ENCODE measurements at places on chromosomes 3 and 15.

DNA sequence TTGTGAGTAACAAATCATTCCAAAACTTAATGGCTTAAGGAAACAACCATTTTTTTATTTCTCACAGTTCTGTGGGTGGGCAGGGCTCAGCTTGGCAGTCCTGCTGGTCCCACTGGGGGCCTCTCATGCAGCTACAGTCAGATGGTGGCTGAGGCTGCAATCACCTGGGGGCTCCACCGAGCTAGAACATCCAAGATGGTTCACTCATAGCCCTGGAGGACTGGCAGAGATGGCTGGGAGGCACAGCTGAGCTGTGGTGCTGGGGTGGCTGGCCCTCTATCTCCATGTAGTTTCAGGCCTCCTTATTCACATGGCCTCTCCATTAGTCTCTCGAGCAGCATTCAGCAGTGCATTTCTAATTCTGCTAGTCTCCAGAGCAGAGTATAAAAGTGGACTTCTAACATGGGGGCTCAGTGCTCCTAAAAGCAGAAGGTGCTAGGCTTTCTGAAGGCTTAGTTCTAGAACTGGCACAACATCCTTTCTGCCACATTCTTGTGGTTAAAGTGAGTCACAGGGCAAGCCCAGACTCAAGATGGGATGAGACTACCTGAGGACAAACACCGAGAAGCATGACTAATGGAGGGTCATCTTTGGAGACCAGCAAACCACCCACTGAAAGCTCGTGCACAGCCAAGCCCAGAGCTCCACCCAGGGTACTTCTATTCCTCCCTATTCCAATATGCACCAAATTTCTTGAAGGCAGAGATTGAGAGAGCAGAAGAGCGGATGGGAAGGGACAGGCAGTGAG is 6.3 kb downstream of the CAV3 start:
- no peak for DNase-seq

- no peak for DNase-seq
Measured at GRCh38 chr15:60376677-60377095, 21.1 kb downstream of the ANXA2 start.

- DNase-seq = no peak
Measured at GRCh38 chr15:72057548-72058091, 60.3 kb downstream of the MYO9A start.

GRCh38 chr15:50260969-50261496 is 4.5 kb downstream of the HDC start:
- no peak for DNase-seq

- peak; percentile 74 for DNase-seq
Measured at GRCh38 chr3:29065211-29065785, 215.6 kb upstream of the RBMS3 start.

DNA sequence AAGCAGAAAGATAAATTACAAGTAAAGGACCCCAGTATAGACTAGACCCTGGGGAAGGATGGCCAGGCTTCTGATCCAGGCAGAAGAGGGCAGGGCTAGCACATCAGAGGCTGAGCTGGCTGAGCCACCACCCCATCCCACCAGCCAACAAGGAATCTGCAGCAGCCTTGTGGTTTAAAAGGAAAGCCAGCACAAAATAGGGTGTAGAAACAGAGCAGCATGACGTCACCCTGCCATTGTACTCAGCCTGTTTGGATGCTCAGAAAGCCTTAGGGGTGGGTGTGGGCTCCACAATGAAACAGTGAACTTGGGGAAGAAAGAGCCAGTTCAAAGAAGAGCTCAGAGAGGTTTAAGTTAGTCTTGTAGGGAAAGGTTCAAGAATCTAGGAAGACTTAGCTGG is 28.2 kb downstream of the DUOX1 start:
- no peak for DNase-seq

DNA sequence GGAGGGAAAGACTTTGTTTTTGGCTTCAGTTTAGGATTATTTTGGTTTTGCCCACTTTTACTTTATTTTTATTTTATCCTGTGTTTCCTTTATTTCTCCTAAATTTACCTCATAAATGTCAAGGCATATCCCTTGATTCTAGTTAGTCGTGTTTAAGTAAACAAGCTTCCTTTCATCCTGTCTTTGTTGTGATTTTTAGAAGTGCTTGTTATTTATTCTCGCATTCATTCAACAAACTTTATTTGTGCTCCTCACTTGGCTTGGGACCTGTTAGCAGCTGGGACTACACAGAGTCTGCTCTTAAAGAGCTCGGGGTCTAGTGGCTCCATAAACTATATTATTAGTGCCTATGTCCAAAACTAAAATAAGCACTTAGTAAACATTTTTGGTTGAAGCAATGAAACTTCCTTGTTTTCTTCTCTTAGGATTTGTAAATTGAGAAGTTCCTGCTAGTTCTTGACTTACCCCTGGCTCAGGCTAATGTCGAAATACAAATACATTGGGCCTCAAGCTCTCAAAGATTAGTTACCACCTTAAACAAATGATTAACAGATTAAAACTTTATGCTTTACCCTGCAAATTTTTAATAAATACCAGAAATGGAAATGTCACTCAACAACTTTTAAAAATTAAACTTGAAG is 19.0 kb upstream of the DMXL2 start:
- DNase-seq = no peak

DNA sequence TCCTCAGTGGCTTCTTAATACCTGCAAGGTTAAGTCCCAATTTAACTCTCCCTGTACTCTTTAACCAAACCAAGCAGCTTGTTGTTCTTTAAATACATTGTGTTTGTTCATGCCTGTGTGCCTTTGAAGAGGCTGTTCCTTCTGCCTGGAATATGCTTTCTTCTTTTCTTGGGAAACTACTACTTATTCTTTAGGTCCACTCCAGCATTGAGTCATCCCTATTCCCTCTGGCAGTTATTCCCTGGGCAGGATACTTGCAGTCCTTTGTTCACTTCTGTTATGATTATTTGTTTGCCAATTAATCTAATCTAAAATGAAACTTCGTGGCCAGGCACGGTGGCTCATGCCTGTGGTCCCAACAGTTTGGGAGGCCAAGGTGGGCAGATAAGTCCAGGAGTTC is 139.3 kb downstream of the ZNF609 start:
- no peak for DNase-seq

GRCh38 chr3:71511037-71511436 is 72.5 kb downstream of the FOXP1 start:
- no peak for DNase-seq

DNA sequence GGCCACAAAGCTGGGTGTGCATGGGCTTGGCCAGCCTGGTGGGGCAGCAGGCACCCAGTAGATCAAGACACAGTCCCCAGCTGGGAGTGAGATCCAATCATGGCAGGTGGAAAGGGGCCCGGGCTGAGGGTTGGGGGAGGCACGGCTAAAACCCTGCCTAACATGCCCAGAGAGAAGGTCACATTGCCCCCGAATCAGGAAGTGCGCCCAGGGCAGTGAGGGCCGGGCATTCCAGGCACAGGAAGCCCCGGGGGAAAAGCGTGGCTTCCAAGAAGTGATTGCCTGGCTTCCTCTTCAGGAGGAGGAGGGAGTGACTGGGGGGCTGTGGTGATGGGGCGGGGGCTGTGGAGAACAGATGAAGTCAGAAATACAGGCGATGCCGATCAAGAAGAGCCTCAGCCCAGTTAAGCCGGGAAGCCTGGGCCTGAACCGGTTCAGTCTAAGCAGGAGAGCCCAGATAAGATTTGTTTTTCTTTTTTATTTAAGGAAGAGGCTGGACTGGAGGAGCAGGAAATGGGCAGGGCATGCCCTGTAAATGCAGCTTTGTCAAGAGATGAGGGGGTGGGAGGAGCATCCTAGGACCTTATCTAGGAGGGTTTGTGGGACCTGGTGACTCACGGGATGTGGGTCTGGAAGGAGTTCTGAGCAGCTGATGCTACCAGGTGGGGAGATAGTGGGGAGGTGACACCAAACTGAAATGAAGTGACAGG is 83.9 kb downstream of the CHSY1 start:
- no peak for DNase-seq

- peak; percentile 7 for DNase-seq
Measured at GRCh38 chr15:64029110-64029509, 17.2 kb downstream of the DAPK2 start.

GRCh38 chr3:153866901-153867300 is 254.3 kb upstream of the ARHGEF26 start:
- DNase-seq = no peak

DNA sequence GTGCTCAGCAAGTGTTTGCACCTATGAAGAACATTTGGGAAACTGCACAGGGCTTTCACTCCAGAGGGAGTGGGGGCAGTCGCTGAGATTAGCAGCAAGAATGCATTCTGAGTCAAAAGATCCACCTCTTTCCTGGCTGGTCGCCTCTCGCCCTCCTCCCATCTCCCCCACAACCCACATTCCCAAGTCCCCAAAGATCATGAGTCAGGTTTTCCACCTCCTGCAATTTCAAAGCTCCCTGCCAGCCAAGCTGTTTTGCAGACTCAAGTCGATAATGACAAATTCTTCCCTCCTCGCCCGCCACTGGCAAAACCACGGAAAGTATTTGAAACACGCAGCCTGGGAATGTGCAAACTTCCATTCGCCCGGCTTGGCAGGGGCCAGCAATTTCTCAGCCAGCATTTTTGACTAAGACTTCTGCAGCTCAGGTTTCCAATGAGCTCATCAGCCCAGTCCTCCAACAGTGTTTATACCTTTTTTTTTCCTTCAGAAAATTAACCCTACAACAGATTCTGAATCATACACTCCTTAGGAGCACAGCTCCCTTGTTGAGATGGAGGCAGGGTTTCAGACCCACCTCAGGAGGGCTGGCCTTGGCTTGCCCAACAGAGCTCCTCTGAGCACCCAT is 181.4 kb downstream of the SMAD6 start:
- DNase-seq = no peak

GRCh38 chr3:58989955-58990354 is 59.9 kb downstream of the CFAP20DC start:
- DNase-seq = no peak

DNA sequence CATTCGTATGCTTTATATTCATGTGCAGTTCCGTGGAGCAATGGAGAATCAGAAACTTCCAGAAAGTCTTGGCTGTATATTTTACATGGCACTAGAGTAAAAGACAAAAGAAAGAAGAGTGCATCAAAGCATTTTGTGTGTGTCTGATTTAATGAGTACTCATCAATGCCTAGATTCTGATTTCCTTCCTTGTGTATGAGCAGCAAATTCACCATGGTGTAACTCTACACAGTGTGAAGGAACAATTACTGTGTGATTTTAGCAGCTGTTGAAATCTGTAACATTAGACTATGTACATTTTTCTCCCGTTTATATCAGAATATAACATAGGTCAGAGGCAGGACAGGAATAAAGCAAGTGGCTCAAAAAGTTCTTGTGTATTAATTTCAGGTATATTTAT is 102.0 kb upstream of the TSC22D2 start:
- no peak for DNase-seq

- no peak for DNase-seq
Measured at GRCh38 chr3:33420966-33421365, 19.2 kb downstream of the UBP1 start.

DNA sequence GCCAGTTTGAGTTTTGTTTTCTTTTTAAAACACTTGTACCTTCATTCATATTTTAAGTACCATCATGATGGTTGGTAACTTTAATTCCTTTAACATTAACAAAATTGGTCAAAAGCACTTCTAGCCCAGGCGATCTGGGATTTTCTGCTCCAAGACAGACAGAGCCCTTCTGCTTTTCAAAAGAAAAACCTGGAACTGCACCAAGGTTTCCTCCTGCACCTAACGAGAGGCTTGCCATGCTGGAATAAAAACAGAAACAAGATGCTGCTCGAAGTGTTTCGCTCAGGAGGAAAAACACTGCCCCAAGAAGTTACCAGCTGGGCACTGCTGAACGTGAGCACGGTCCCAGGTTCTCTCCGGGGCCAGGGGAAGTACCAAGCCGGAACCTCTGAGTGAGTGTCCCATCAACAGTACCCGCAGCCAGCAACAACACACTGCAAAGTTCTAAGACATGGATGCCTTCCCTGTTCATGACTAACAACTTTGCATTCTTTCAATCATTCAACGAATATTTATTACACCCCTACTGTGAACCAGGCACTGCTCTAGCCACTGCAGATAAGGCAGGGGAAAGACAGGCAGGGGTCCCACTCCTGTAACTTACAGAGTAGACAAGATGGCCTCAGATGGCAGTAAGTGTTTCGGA is 98.8 kb downstream of the XXYLT1 start:
- no peak for DNase-seq

DNA sequence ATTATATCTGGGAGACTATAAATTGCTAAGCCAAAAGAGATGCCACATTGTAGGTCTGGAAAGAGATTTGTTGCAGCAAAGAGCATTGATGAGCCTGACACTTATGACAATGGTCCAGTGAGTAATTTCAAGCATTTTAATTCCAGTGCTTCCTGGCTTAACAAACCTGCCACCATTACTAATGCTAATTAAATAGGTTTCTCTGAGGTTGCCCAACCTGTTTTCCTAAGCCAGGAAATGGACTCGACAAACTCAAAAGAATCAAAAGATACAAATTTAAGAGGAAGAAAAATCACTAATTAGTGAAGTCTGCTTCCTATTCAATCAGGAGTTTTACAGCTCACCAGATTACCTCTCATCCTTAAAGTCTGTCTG is 36.7 kb upstream of the CTDSPL start:
- no peak for DNase-seq

Measured in NCI-H2081 (cell line).